ENCODE measurements at places on chromosomes 1 and 21.
A peak's percentile ranks its signal among the peaks of the same experiment; 100 is the strongest.

GRCh38 chr1:54294887-54295286, 94.9 kb downstream of the MRPL37 start:
- H3K27ac ChIP-seq, result peak overlapping the region; percentile 89
- peaks cover 76% of the 10 kb centered on the region for H3K4me1 ChIP-seq
- no peaks in the 10 kb centered on the region for H3K36me3 ChIP-seq
- no peak overlapping the region for H3K4me3 ChIP-seq
- DNase-seq, result no peak

DNA sequence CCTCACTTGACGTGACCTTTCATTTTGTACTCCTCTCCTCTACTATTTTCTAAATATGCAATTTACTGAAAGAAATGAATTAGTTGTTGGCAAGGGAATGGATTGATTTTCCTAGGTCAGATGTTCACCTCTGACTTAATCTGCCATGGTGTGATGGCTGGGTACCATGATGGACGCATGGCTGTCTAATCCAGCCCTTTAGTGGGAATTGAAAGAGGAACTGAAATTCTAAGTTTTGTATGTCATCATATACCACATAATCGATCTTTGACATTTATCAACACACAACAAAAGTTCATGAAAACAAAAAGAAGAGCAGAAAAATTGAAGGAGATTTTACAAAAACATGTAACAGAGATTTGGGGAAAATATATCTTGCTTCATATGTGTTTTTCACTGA, 331.3 kb upstream of the SNX7 start:
- DNase-seq, result no peak
- H3K4me1 ChIP-seq, result peaks cover 28% of the 10 kb centered on the region
- H3K27me3 ChIP-seq, result no peaks in the 10 kb centered on the region

- no peak overlapping the region for H3K27ac ChIP-seq
- peaks cover 1% of the 10 kb centered on the region for H3K27me3 ChIP-seq
- H3K36me3 ChIP-seq, result no peaks in the 10 kb centered on the region
- peak overlapping the region; percentile 92 for H3K4me3 ChIP-seq
Observed at GRCh38 chr1:966704-967300, 520 bp downstream of the PLEKHN1 start.

DNA sequence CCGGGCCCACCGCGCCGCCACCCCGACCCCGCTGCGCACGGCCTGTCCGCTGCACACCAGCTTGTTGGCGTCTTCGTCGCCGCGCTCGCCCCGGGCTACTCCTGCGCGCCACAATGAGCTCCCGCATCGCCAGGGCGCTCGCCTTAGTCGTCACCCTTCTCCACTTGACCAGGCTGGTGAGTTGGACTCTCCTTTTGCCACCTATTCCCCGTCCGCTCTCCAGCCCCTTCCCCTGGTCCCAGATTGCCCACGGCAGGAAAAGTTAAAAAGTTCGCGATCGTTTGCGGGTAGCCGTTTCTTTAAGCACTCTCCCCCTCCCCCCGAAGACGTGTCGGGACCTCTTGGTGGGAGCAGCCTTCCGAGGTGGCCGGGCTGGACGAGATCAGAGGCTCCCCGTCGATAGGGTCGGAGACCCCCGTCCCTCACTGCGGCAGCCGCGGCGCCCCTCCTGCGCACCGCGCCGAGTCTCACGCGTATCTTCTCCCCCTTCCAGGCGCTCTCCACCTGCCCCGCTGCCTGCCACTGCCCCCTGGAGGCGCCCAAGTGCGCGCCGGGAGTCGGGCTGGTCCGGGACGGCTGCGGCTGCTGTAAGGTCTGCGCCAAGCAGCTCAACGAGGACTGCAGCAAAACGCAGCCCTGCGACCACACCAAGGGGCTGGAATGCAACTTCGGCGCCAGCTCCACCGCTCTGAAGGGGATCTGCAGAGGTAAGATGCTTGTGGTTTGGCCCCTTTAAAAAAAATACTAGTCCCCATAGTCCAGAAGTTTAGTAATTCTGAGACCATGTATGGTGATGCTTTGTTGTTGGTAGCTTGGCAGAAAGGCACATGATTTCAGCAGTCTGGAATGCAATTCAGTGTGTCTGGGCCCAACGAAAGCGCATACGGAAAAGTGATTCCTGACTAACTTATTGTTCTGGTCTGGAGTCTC, 576 bp downstream of the CCN1 start:
- DNase-seq, result peak; percentile 24
- no peaks in the 10 kb centered on the region for H3K27me3 ChIP-seq
- peaks cover 15% of the 10 kb centered on the region for H3K36me3 ChIP-seq
- H3K4me3 ChIP-seq, result peak overlapping the region; percentile 75
- peak overlapping the region; percentile 96 for H3K27ac ChIP-seq

DNA sequence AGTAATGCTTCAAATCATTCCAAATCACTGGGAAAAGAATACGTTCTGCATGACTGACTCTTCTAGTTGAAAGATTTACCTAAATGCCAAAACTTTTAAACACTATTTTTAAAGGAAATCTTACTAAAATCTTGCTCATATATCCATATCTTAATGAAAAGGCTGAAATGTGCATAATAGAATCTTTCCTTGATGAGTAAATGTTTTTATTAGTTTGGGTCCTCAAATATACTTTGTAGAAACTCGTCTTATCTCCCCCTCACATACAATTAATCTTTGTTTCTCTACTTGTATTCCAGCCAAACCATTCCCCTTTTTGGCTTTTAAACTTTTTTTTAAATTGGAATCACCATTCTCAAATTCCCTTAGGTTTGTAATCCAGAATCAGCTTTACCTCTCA, 110.2 kb downstream of the NTNG1 start:
- H3K27ac ChIP-seq, result no peak overlapping the region
- no peaks in the 10 kb centered on the region for H3K36me3 ChIP-seq
- H3K4me1 ChIP-seq, result no peaks in the 10 kb centered on the region
- no peaks in the 10 kb centered on the region for H3K27me3 ChIP-seq

DNA sequence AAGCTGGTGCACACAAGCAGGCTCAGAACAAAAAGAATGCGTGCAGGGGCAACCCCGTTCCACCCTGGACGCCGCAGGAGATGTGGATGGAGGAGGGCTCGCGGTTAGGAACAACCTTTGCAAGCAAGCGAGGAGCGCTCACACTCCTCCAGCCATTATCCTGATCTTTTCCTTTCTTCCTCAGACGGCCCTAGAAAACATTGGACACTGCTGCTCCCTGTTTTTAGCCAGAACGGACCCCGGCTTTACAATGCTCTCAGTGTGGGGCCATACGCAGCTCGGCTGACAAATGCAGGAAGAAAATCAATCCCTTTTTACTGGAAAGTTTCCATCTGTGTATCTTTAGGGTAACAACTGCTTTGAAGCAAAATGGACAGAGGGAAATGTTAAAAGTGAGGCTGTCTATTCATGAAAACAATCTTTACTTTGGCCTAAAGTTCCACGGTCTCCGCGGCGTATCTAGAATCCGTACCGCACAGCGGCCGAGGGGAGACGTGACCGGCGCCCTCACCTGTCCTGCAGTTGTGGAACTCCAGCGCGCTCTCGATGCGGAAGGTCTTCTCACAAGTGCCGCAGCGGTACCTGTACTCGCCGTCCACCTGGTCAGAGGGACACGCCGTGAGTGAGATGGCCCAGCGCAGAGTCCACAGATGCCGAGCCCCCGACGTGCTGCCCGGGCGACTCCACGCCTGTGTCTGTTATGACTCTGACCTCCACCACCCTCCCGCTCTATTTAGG, 44.0 kb downstream of the PRDM15 start:
- no peaks in the 10 kb centered on the region for H3K27me3 ChIP-seq
- H3K4me3 ChIP-seq, result no peak overlapping the region
- H3K36me3 ChIP-seq, result peaks cover 35% of the 10 kb centered on the region
- no peaks in the 10 kb centered on the region for H3K4me1 ChIP-seq
- DNase-seq, result no peak

DNA sequence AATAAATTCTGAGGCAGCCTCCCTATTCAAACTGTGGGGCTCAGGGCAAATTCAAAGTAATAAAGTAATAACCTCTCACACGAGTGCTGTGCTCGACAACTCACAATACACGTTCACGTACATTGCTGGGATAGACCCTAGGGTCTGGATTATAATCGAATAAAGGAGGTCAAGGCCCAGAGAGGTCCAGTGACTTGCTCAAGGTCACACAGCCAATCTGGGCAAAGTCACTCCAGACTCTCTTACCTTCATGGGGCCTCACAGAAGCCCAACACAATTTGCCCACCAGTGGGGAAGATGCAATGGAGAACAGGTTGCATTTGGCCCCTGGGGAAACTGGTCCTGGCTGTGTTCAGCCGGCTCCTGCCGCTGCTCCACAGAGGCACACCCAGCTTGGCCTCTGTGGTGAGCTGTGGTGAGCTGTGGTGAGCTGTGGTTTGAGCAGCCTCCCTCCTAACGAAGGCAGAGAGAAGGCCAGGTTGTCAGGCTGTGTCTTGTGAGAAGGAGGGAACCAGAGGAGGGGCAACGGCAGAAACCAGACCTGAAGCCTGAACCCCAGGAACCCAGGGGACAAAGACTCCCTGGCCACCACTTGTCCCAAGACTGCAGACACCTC, 35.1 kb downstream of the NUAK2 start:
- no peak for DNase-seq
- H3K36me3 ChIP-seq, result no peaks in the 10 kb centered on the region
- no peak overlapping the region for H3K27ac ChIP-seq
- H3K27me3 ChIP-seq, result no peaks in the 10 kb centered on the region

DNA sequence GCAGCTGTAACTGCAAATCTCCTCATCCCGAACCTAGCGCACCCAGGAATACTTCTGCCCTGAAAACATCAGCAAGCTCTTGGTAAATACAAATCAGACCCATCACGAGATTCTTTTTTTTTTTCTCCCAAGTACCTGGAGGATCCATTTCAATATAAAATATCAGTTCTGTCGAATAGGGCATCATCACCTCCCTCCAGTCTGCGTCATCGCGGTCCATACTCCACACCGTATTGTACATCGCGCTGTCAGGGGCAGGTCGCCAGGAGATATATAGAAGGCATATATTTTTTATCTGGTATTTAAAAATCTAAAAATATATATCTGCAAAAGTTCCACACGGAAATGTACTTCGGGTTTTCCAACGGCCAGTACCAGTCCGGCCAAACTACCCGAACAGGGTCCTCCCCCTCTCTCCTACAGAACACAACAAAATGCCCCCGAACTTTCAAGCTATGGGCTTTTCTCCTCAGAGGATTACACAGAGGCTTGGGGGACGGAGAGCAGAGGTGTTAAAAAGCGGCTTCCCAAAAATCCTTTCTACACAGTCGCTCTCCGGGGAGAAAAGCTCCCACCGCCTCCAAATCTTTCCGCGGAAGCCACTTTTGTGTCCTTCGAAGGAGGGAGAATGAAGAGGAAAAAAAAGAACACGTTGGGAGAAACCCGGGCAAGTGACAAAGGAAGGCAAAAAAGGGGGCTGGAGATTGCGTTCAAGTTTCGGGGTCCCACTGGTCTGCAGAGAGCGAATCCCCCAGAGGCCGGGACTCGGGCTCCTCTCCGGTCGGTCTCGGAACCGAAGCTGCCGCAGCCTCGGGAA, 509 bp downstream of the PIK3R3 start:
- H3K4me1 ChIP-seq, result peaks cover 52% of the 10 kb centered on the region
- no peaks in the 10 kb centered on the region for H3K27me3 ChIP-seq
- no peak for DNase-seq
- H3K36me3 ChIP-seq, result no peaks in the 10 kb centered on the region
- peak overlapping the region; percentile 75 for H3K4me3 ChIP-seq

- no peak overlapping the region for H3K4me3 ChIP-seq
- no peaks in the 10 kb centered on the region for H3K36me3 ChIP-seq
- no peak overlapping the region for H3K27ac ChIP-seq
- H3K4me1 ChIP-seq, result peaks cover 11% of the 10 kb centered on the region
Observed at GRCh38 chr1:23475641-23476040, 8.3 kb downstream of the ASAP3 start.

- no peak overlapping the region for H3K27ac ChIP-seq
- no peak for DNase-seq
- H3K36me3 ChIP-seq, result no peaks in the 10 kb centered on the region
- no peaks in the 10 kb centered on the region for H3K27me3 ChIP-seq
- H3K4me1 ChIP-seq, result peaks cover 5% of the 10 kb centered on the region
Observed at GRCh38 chr1:98739762-98740161, 78.2 kb downstream of the SNX7 start.

- H3K27ac ChIP-seq, result no peak overlapping the region
- H3K4me1 ChIP-seq, result peaks cover 48% of the 10 kb centered on the region
- H3K27me3 ChIP-seq, result no peaks in the 10 kb centered on the region
- no peak for DNase-seq
Observed at GRCh38 chr21:31708541-31708940, 23.4 kb downstream of the SCAF4 start.

- no peaks in the 10 kb centered on the region for H3K36me3 ChIP-seq
- no peaks in the 10 kb centered on the region for H3K27me3 ChIP-seq
- no peak overlapping the region for H3K27ac ChIP-seq
- H3K4me3 ChIP-seq, result no peak overlapping the region
- DNase-seq, result no peak
Observed at GRCh38 chr1:194807530-194808220, 1621.3 kb upstream of the B3GALT2 start.

DNA sequence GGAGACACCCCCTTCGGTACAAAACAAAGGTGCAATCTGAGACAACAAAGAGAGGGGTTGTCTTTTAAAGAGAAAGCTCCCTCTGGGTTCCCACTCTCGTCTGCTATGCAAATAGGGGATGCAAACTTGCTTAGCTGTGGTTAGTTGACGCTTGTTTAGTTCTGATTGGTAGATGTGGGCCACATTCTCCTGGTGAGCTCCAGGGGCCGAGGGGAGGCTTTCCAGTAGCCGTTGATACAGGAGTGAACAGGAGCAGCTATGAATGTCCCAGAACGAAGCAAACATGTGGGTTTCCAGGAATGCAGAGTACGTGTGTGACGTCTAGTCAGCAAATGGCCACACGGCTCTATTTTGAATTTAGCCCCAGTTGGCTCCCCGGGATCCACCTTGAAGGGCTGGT, 14.7 kb downstream of the TFF2 start:
- H3K4me3 ChIP-seq, result no peak overlapping the region
- no peak overlapping the region for H3K27ac ChIP-seq
- H3K36me3 ChIP-seq, result no peaks in the 10 kb centered on the region
- no peaks in the 10 kb centered on the region for H3K27me3 ChIP-seq
- DNase-seq, result no peak

- H3K36me3 ChIP-seq, result no peaks in the 10 kb centered on the region
- no peaks in the 10 kb centered on the region for H3K27me3 ChIP-seq
- no peak overlapping the region for H3K27ac ChIP-seq
- H3K4me3 ChIP-seq, result no peak overlapping the region
- no peak for DNase-seq
- peaks cover 16% of the 10 kb centered on the region for H3K4me1 ChIP-seq
Observed at GRCh38 chr1:229664133-229664689, 38.2 kb downstream of the URB2 start.

GRCh38 chr21:35520856-35521255, 471.8 kb upstream of the RUNX1 start:
- H3K4me1 ChIP-seq, result no peaks in the 10 kb centered on the region
- no peak for DNase-seq
- H3K36me3 ChIP-seq, result no peaks in the 10 kb centered on the region
- H3K27me3 ChIP-seq, result no peaks in the 10 kb centered on the region

GRCh38 chr1:94236013-94236491, 1.3 kb downstream of the ARHGAP29 start:
- no peak for DNase-seq
- peaks cover 6% of the 10 kb centered on the region for H3K4me1 ChIP-seq
- H3K4me3 ChIP-seq, result peak overlapping the region; percentile 91

- H3K4me1 ChIP-seq, result no peaks in the 10 kb centered on the region
- no peak overlapping the region for H3K4me3 ChIP-seq
- no peak for DNase-seq
- H3K27ac ChIP-seq, result no peak overlapping the region
Observed at GRCh38 chr1:208409176-208409575, 165.0 kb upstream of the PLXNA2 start.

- H3K27me3 ChIP-seq, result no peaks in the 10 kb centered on the region
- DNase-seq, result no peak
- no peak overlapping the region for H3K27ac ChIP-seq
- H3K36me3 ChIP-seq, result no peaks in the 10 kb centered on the region
- no peak overlapping the region for H3K4me3 ChIP-seq
Observed at GRCh38 chr1:187114792-187115191, 286.0 kb downstream of the PLA2G4A start.

GRCh38 chr1:68276448-68276847, 44.1 kb upstream of the WLS start:
- DNase-seq, result no peak
- H3K4me1 ChIP-seq, result no peaks in the 10 kb centered on the region
- no peak overlapping the region for H3K27ac ChIP-seq
- no peak overlapping the region for H3K4me3 ChIP-seq

Data from thoracic aorta (tissue), 2 donors.